Epithelial cell of proximal tubule (primary cell): ENCODE measurements at places on chromosomes 2 and 18. TPM values are rescaled to one million over a fixed set of nuclear protein-coding genes. Genes with fewer than 3 reads are reported as not detected.

Gene LRRC30
- not detected in 2 replicates for total RNA-seq

Gene GDF7
- not detected in 2 replicates for total RNA-seq

Gene CACNB4
- total RNA-seq, result 0.14 and 0.52 TPM in 2 replicates

Gene PLGLB1
- 3.9 TPM in 1 of 2 replicates, not detected in the other for total RNA-seq

Gene CHRNG
- not detected in 2 replicates for total RNA-seq

Gene RFX8
- not detected in 2 replicates for total RNA-seq

Gene SNTG2
- total RNA-seq, result 0.22 TPM in 1 of 2 replicates, not detected in the other

Gene UGT1A5
- not detected in 2 replicates for total RNA-seq

Gene FSIP2
- under 0.01 and 0.35 TPM in 2 replicates for total RNA-seq

Gene NTSR2
- not detected in 2 replicates for total RNA-seq

Gene CLEC4F
- total RNA-seq, result not detected in 2 replicates

Gene LCT
- not detected in 2 replicates for total RNA-seq

Gene C1QL2
- not detected in 2 replicates for total RNA-seq

Gene TEX51
- not detected in 2 replicates for total RNA-seq

Gene SLC38A11
- total RNA-seq, result 0.17 TPM in 1 of 2 replicates, not detected in the other

Gene SERPINB10
- total RNA-seq, result 0.98 TPM in 1 of 2 replicates, not detected in the other
